Aortic smooth muscle cell (primary cell): ENCODE measurements at places on chromosomes 7 and 10. TPM values are rescaled to one million over a fixed set of nuclear protein-coding genes. Genes with fewer than 3 reads are reported as not detected.

The SMKR1 gene
- total RNA-seq: not detected in 2 replicates

The PTPRE gene
- 1.7 and 3.8 TPM in 2 replicates for total RNA-seq

The KNDC1 gene
- 0.12 and 0.26 TPM in 2 replicates for total RNA-seq

The NPM3 gene
- 49.3 and 66.5 TPM in 2 replicates for total RNA-seq

The CFAP69 gene
- total RNA-seq: 6.1 and 7.8 TPM in 2 replicates

The WNT8B gene
- total RNA-seq: not detected in 2 replicates

The CLDN3 gene
- not detected in 2 replicates for total RNA-seq

The DGKB gene
- not detected in 2 replicates for total RNA-seq

The FRMPD2 gene
- total RNA-seq: not detected in 2 replicates

The PDK4 gene
- total RNA-seq: 3.2 and 59.5 TPM in 2 replicates

The PDGFA gene
- total RNA-seq: 163 and 171 TPM in 2 replicates

The HMX2 gene
- not detected in 2 replicates for total RNA-seq

The KDM7A gene
- total RNA-seq: 3.7 and 4.8 TPM in 2 replicates

The KBTBD2 gene
- total RNA-seq: 31.8 and 36.6 TPM in 2 replicates

The MSS51 gene
- total RNA-seq: 1.1 and 1.2 TPM in 2 replicates

The ENO4 gene
- 0.19 and 0.26 TPM in 2 replicates for total RNA-seq

The PRTFDC1 gene
- total RNA-seq: 57.2 and 63.4 TPM in 2 replicates

The DKK1 gene
- total RNA-seq: 103 and 126 TPM in 2 replicates

The SLC29A4 gene
- 0.40 and 0.75 TPM in 2 replicates for total RNA-seq
